Stimulated activated CD4-positive, alpha-beta T cell treated with anti-CD3 and anti-CD28 coated beads, Interleukin-2, amount 100 ng/mL, for 24 hours (primary cell): ENCODE measurements at places on chromosomes 3 and 15.

GRCh38 chr3:40340541-40341170 is 31.1 kb downstream of the EIF1B start:
- no peak for DNase-seq

- no peak for DNase-seq
Observed at GRCh38 chr3:143825513-143825912, 22.8 kb downstream of the SLC9A9 start.

DNA sequence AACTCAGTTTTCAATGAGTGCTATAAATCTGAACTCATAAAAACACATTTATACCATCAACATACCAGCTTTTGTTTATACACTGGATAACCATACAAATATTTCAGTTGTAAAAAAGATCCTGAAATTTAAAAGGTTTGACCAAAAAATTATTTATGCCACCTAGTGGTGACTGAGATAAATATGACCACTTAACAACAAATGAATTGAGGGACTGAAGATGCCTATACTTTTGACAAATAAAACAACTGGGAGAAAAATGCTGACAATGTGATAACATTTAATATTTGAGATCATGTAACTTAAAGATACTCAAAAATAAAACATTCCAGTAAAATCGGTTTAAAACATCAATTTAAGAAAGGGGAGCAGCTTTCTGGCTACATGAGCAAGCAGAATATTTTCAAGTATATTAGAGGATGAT is 30.4 kb downstream of the ATG3 start:
- DNase-seq = no peak

- DNase-seq = no peak
Observed at GRCh38 chr15:76429661-76430060, 93.1 kb downstream of the ISL2 start.

GRCh38 chr15:75723847-75724660 is 11.4 kb upstream of the CSPG4 start:
- DNase-seq = peak; percentile 34

- DNase-seq = no peak
Observed at GRCh38 chr3:11238880-11239279, 33.3 kb upstream of the ATG7 start.

DNA sequence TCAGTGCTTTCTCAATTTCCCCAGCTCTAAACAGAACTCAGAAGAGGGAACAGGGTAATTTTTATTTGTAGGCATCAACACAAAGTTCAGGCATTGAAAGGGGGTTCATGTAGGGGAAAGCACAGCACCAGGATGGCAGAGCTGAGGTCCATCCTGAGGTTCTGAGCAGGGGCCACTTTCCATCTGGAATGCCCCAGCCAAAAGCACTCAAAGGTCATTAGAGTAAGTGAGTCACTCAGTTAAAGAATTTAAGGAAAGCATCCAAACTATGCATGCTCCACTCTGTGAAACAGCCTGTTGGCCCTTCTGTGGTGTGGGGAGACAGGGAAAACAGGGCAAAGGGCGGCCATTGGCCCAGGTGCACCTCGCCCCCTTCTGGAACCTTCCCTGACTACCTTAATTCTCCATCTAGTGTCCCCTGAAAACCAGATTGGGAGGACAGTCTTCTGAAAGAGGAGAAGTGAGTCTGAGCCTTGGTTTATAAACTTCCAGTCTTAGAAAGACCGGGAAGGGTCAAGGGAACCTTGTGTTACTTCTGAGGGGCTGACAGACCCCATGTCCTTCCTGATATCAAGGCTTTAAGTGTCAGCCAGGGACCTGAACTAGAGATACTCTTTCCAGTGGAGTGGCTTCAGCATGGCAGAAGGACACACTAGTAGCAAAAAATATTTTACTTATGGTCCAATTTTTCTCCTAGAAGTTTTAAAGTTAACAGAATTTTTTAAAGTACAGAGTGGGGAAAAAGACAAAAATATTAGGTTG is 133.3 kb downstream of the MYLK start:
- no peak for DNase-seq

GRCh38 chr15:90400759-90401314 is 12.8 kb downstream of the IQGAP1 start:
- DNase-seq = peak; percentile 45

DNA sequence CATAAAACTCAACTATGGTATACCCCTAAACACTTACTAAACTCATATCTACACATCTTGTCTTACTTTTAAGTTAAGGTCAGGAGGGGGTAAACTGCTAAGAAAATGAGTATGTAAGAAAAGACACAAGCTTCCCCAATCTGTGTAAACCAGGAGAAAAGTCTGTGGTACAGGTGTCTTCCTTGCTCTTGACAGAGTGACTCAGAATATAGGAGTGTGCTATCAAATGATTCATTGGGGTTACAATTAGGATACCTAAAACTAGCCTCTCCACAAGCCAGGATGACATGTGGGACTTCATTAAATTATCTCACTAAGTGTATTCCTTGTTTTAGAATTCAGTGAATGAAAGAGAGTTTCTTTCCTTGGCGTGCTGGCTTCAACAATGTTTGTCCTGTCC is 274.8 kb downstream of the BBX start:
- DNase-seq = no peak

GRCh38 chr3:41649129-41649739 is 312.7 kb downstream of the ULK4 start:
- DNase-seq = no peak

DNA sequence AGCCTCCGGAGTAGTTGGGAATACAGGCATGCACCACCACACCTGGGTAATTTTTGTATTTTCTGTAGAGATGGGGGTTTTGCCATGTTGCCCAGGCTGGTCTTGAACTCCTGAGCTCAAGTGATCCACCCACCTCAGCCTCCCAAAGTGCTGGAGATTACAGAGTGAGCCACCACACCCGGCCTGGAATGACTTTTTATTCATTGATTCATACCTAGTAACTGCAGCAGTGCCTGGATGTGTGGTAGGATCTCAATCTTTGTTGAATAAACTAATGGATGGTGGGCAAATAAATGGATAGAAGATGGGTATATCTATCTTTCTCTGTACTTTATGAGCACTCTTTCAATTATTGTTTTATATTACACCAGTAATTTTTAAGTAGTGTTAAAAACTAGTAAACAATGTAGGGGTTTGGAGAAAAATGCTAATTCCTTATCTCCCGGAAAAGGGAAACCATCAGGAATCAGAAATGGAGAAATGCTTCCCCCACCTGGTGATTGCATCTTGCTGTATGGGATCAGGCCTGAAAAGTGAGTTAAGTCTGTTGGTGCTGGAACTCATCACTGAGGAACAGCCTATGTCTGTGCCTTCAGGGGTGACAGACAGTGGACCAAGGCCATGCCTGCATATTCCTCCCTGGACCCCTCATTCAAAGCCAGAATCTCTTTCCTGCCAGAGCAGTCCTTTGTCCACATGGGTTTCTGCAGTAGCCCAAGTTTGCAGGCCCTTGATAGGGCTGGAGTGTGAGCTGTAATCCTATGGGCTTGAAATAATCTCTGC is 161.0 kb upstream of the CTDSPL start:
- DNase-seq = no peak

GRCh38 chr3:14323401-14324223 is 78.8 kb upstream of the SLC6A6 start:
- no peak for DNase-seq

DNA sequence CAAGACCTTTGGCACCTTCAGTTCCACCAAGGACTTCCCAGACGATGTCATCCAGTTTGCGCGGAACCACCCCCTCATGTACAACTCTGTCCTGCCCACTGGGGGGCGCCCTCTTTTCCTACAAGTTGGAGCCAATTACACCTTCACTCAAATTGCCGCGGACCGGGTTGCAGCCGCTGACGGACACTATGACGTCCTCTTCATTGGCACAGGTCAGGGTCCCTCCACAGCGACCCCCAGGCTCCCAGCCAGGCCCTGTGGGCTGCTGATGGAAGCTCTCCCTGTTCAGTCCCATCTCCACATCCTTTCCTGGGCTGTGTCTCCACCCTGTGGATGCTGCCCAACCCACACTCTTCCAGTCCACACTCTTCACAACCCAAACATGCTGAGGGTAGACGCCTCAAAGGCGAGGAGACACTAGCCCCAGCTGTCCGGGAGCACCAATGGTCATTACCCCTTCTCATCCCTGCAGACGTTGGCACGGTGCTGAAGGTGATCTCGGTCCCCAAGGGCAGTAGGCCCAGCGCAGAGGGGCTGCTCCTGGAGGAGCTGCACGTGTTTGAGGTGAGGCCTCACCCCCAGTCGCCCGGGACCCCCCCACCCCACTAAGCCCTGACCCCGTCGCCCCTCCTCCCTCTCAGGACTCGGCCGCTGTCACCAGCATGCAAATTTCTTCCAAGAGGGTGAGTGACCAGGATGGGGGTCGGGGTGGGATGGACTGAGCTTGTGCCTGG is 4.3 kb upstream of the LSMEM2 start:
- DNase-seq = peak; percentile 84
